HL-60 (cell line): ENCODE measurements at places on chromosomes 7 and 10.

GRCh38 chr10:132939957-132940790 is 2.2 kb downstream of the CFAP46 start:
- DNase-seq, result peak; percentile 48

DNA sequence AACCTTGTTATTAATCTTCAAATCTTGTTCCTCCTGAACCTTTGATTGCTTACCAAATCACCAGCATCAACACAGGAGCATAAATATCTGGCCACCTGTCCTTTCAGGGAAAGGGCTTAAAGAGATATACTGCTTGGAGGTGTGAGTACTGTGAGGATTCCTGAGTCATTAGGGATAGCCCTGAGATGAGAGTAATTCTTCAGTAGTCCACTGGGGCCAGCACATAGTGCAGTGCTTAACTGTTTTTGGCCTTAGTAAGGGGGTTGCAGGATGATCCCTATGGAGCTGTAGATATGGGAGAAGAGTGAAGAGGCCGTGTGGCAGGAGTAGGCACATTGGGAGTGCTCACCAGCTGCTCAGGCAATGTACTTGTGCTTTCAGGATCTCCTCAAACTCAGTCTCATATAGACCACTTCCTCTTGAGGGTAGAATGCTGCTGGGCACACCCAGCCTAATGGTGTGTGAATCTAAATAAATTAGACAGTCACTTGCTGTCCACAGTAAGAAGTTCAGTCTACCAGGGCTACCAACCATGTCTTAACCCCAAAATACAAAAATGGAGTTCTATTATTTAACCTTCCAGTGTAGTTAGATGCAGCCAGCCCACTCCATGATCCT is 26.5 kb upstream of the GPR141 start:
- DNase-seq, result no peak

- DNase-seq, result no peak
Measured at GRCh38 chr7:152602962-152603361, 73.0 kb downstream of the XRCC2 start.

DNA sequence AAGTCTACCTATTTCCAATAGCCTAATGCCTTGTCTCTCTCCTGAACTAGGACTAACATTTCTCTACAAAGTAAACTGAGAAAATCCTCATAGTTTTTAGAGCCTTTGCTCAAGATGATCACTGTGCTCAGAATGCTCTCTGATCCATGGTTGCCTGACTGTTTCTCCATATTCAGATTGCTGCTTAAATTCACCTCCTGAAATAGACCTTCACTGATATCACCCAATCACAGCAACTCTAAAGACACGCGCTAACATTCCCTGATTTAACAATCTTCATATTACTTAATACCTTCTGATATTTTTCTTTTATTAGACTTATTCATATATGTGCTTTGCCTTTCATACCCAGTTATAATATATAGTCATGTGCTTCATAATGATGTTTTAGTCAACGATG is 148.9 kb upstream of the SP4 start:
- DNase-seq, result no peak

- no peak for DNase-seq
Measured at GRCh38 chr7:38927751-38928150, 18.8 kb upstream of the VPS41 start.

GRCh38 chr10:48838834-48839233 is 100.8 kb downstream of the LRRC18 start:
- no peak for DNase-seq

- peak; percentile 48 for DNase-seq
Measured at GRCh38 chr10:48684792-48685623, at the start of gene WDFY4. Gene WDFY4, plus strand, starts transcription at chr10:48684873. Its CDS starts 24,860 bp downstream, at chr10:48709733.

DNA sequence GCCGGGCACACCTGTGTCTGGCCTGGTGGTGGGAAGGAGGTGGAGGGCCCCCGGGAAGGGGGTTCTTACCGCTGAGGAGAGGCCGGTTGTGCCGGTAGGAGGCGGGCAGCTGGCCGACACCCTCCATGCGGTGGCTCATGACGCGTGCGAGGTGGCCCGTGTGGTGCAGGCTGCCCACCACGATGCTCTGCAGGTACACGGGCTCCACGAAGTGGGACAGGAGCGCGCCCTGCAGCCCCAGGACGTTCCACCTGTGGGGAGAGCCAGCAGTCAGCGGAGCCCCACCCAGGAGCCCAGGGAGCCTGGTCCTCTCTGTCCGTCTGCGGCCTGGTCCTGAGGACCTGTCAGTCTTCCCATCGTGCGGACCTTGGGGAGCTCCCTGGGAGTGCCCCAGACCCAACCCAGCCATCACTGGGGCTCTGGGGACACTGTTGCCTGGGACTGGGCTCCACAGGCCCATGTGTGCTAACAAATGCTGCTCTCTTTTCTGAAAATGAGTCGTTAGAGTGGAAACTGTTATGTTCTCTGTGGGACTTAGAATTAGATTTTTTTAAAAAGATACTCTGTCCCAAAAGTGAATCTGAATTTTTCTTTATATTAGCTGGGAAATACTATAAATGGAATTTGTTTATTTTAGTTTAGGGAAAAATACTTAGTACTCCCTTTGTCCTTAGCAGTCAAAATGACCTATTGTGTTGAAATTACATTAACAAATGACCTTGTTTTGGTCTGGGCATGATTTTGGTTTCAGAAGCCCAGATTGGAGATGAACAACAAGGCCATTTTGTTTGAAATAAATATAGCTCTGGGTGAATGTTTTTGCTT is 143.9 kb downstream of the WDR37 start:
- DNase-seq, result no peak

DNA sequence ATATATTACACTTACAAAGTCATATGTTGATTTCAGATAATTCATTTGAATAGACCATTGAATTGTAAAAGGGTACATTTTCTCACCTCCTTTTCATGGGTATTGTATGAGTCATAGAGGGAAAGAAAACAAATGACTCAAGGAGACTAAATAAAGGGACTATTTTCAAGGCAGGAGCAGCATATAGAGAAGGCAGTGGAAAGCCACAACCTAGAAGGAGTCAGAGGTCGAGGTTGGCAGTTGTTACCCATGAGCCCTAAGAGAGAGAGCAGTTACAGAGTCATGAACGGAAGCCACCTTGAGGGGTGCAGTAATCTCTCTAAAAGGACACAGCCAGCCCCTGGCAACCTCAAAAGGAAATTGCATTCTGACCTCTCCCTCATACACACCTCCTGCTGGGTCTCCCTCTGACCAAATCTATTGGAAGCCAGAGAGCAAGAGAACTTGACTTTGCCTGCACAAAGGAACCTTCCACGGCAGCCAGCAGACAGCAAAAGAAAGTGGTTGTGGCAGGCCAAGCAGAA is 137.9 kb downstream of the GRM8 start:
- no peak for DNase-seq

- no peak for DNase-seq
Measured at GRCh38 chr7:143496263-143496662, 18.6 kb downstream of the TAS2R41 start.

DNA sequence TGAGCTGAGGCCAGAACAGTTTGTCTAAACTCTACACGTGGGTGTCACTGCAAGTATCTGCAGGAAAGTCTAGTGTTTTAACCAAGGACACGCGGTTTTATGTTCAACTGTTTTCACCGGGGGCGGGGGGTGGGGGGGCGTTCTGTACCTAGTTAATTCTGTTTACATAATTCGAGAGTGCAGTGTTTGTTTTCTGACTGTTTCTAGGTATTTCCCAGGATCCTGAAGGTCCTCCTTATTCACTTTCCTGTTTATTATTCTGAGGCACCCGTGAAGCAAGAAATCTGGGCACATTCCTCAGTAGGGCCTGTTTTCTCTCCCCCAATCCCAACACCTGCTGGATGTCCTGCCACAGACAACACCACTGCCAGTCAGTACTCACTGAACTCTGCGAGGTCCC is 7.6 kb downstream of the LOXL4 start:
- DNase-seq, result no peak
